ENCODE measurements at places on chromosomes 6 and 20.

DNA sequence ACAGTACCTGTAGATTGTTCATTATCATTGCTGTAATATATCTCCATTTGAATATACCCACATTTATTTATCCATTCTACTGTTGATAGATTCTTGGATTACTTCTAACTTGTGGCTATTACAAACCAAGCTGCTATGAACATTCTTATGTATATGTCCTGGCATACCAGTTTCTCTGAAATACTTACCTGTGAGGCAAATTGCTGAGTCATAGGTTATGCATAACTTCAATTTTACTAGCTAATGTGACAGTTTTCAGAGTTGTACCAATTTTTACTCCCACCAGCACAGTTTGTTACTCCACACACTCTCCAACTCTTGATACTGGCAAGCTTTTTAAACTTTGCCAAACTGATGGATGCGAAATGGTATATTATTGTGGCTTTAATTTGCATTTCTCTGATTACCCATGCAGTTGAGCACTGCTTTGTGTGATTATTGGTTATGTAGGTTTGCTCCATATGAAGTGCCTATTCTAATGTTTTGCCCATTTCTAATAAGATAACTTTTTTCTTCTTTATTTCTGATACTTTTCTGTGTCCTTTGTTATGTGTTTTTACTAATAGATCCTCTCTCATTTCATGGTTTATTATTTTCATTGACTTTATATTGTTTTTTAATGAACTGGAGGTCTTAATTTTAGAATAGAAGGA lies 62.8 kb upstream of the SDHAF4 start:
- no peak for DNase-seq

DNA sequence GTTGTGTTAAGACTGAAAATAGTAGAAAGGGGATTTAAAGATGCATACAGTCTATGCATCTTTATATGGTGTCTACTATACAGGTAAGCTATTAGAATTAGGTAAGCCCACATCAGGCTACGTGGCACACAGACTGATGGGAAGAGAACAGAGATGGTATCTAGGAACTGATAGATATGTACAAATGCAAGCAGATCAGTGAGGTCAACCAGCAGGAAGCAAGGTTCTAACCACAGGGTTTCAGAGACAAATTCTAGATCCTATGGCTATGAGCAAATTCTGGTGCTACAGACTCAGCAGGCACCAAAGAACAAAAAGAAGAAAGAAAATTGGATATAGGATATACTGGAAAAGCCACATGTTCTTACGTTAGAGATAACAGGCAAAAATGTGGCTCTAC lies 110.6 kb downstream of the TRDN start:
- DNase-seq, result no peak

GRCh38 chr6:133259561-133259960 lies 18.4 kb downstream of the EYA4 start:
- no peak for DNase-seq

GRCh38 chr20:36218380-36219064 lies 17.8 kb upstream of the AAR2 start:
- DNase-seq, result no peak

- DNase-seq, result no peak
These were observed 191.8 kb upstream of the MAN1A1 start for GRCh38 chr6:119541132-119541905.

DNA sequence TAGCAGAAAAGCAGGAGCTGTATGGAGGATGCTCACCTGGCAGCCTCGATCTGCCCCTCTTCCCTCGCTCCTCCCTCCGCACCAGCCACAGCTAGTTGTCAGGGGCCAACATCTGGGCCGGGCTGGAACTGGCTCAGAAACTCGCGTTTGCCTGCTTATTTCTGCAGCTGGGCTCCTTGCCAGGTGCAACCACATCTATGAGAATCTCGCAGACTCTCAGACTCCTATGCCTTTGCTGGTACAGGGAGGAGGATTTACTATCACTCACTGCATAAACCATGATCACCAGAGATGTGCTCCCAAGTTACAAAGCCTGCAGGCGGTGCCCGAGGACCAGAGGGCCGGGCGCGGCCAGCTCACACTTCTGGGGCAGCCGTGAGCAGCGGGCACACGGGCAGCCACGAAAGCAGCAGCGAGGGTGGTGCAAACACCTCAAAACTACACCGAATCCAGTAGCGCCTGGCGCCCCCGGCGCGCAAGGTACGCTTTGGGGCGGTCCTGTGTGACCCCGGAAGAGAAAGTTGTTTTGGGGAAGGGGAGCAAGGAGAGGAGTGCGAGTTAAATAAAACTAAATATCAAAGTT lies 577 bp upstream of the LRRC1 start:
- peak; percentile 43 for DNase-seq

GRCh38 chr6:51654647-51655046 lies 432.8 kb downstream of the PKHD1 start:
- DNase-seq, result no peak

GRCh38 chr6:167058261-167058660 lies 59.1 kb downstream of the CEP43 start:
- DNase-seq, result no peak

DNA sequence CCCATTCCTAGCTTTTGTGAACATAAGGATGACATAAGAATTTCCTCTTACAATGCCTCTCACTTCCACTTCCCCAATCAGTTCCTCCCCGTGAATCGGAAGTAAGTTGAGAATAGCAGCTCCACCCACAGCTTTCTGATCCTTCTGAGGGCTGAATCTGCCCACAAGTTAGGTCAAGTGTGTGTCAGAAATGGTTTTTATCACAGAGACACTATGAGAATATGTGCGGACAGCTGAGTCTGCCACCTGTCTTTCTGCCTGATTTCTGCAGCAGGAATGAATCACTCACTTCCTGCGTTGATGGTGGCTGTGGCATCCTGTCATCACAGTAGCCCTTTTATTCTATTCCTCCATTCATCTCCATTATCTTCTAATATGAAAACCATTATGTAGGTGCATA lies 70.2 kb downstream of the RIN2 start:
- no peak for DNase-seq

GRCh38 chr6:26309731-26310142 lies 55.3 kb upstream of the BTN3A2 start:
- no peak for DNase-seq

DNA sequence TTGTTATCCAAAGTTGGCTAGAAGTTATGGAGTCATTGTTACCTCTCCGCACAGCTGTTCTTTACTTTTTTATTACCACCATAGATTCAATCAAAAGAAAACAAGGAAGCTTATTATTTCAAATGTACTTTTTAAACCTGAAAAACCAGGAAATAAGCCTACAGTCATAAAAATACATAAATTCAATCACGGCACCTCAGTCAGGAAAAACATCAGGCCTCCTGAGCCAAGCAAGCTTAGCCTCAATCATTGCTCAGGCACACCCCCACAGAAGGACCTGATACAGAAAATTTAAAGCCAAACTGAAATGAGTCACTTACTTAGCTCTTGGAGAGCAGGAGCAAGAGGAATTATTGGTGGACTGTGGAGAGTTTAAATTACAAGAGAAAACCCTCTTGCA lies 44.3 kb downstream of the MARCKS start:
- no peak for DNase-seq

DNA sequence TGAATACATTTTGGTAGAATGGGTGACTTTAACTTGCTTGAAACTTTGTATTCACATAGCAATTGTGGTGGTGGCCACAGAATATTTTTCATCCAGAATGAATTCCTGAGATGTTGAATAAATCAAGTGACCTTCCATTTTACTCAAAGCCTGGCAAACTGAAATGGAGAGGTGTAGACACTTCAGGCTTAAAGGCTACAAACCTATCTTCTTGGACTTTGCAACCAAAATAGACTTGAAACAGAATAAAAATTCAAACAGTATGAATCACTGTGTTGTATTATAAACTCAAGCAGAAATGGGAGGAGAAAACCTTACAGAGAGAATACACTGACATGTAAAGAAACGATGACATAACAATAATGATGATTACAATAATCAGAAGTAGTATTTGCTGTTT lies 371.6 kb downstream of the BCKDHB start:
- DNase-seq, result no peak

GRCh38 chr6:42756722-42757121 lies 10.8 kb upstream of the TBCC start:
- DNase-seq, result no peak

DNA sequence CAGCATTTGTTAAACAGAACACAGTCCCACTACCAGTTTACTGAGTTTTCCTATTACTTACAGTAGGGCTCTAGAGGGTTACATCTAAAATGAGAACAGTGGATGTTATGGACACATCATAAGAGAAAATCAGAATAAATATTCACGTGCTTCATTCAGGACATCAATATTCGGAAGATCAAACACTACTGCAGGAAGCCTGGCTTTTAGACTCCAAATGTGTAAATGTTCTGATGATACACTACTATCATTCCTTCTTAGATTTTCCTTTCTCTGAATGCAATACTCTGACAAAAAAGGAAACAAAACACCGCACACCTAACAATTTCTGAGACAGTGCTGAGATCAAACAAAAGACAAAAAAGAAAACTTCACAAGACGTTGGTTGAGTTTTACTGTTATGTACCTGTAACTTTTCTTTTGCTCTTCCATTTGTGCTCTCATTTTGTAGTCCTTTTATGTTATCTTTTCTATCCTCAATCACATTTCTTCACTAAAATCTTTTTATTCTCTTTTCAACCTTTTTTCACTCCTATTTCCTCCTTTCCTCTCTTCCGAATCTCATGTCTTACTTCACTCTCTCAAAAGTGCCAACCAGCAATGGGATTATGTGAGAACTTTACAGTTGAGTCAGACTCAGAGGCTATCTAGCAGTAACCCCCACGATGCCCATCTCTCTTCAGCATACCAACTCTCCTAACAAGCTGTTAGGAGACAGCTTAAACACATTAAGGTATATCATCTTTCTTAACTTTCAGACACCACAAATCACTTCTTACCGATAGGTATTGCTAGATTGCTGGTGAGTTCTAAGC lies 1.7 kb downstream of the FAM184A start:
- DNase-seq, result no peak

DNA sequence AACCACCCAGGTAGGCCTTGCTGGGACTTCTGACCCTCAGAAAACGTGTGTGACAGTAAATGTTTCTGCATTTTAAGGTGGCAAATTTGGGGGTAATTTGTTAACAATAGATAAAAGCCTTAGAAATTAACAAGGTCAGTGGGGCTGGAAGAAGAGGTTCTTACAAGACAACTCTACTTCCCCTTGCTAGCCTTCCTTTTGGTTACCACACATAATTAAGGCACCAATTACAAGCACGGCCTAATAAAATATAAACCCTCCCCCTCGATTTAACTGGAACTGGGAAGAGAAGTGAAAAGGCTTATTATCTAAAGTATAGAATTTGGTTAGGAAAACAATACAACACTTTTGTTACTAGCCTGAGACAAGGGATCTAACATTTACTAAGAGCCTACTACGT lies 38.8 kb downstream of the ELOVL5 start:
- no peak for DNase-seq

GRCh38 chr20:37940858-37941257 lies 37.9 kb downstream of the VSTM2L start:
- DNase-seq, result no peak

DNA sequence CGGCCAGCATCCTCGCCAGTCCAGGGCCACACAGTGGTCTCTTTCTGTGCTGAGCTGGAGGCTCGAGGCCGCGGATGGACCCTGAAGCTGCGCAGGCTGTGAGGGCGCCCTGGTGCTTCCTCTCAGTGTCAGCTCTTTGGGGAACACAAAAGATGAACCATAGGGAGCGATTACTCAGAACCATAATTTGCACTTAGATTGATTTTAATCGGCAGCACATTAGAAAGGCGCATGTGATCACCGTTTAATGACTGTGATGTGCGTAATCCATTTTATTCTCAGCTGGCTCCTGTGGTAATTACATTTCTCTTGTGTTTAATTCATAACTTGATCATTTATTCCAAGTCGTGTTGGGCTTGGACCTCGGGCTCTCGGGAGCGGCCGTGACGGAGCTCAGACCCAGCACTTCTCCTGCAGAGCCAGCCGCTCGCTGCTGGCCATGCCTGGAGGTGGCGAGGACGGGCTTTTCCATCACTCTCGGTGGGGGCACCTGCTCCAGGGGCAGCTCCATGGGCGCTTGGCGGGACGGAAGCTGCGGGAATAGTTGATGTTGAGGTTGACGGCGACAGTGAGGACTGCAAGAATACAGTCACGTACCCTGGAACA lies 25.6 kb upstream of the NTSR1 start:
- no peak for DNase-seq

DNA sequence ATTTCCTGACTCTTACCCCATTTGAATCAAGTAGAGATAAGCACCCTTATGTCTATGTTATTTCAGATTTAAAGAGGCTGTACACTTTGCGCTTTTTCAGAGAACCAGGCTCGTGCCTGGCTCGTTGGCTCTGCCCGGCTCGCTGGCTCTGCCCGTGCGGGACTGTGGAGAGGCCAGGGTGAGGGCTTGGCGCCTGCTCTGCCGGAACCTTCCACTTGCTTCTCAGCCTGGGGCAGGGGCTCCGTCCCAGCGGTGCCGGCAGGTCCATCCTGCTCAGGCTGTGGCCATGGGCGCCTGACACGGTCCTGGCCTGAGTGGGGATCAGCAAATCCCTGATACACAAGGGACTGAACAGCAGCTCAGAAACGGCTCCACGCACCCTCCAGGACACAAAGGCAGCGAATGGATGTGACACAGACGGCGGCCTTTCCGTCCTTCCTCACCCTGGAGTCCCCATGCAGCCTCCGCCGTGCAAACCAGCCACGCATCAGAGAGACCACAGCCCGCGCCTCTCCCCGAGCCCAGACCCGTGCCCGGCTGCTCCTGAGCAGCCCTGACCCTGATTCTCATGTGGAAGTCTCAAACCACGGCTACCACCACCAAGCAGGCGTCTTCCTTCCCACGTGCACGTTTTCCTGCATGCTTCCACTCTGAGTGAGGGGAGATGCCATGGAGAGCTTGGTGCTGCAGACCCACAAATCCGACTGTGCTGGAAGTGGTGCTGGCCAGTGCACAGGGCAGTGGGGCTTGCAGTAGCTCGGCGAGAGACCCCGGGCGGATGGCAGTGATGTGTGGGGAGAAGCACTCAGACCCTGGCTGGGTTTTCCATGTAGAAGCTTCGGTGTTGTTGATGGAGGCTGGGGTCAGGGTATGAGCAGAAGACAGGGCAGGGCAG lies 233.9 kb downstream of the ERMARD start:
- no peak for DNase-seq

- no peak for DNase-seq
These were observed 30.2 kb downstream of the MYLIP start for GRCh38 chr6:16158943-16159557.

- no peak for DNase-seq
These were observed 158.9 kb downstream of the TBXT start for GRCh38 chr6:166008441-166009369.

DNA sequence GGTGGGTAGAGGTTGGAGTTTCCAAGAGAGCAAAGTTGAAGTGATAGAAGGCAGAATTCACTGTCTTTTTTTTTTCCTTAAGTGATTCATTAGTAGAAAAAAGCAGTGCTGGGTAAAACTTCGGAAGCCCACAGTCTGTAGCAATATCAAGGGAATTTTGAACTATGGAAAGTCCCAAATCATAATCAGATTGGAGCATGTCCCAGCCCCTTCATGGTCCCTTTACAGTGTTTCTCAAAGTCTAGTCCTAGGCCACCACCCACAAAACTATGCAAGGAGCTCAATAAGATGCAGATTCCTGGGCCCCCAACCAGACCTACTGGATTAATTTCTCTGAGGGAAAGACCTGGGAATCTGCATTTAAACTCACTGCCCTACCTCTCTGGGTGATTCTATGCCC lies 22.6 kb downstream of the NEDD9 start:
- DNase-seq, result no peak

GRCh38 chr20:42063141-42063540 lies 445.0 kb upstream of the CHD6 start:
- DNase-seq, result no peak
